ENCODE measurements at places on chromosomes 12 and 14. TPM values are rescaled to one million over a fixed set of nuclear protein-coding genes. Genes with fewer than 3 reads are reported as not detected.
A peak's percentile ranks its signal among the peaks of the same experiment; 100 is the strongest.

The GLRX5 gene
- total RNA-seq, result 22.7 TPM

DNA sequence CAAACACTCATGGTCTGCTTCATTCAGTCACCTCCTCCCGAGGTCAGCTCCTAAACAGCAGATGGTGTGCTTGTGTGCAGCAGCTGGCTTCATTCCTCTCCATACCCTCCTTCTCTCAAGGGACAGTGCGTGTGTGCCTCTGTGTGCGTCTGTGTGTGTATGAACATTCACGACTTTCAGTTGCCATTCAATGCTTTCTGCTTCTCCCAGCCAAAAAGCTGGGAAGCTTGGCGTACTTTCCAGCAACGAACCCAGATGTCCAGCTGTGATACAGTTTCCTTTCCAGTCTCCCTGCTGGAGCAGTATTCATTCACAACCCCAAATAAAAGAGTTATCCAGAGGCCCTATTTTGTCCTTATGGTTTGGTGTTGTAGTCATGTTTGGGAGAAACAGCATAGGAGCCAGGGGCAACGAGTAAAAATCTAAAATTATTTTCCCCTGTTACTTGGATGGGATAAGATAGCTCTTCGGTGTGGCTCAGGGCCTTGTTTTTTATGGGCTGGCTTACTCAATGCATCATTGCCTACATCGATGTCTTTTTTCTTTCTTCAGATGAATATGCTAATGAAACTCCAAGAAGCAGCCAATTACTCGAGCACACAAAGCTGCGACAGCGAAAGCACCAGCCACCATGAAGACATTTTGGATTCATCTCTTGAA, 379.3 kb downstream of the NAV3 start:
- H3K4me1 ChIP-seq, result peaks cover 14% of the 10 kb centered on the region
- H3K27ac ChIP-seq, result peak overlapping the region; percentile 71
- H3K36me3 ChIP-seq, result peaks cover 32% of the 10 kb centered on the region

- peaks cover 4% of the 10 kb centered on the region for H3K27me3 ChIP-seq
- H3K36me3 ChIP-seq, result no peaks in the 10 kb centered on the region
- no peak overlapping the region for H3K27ac ChIP-seq
- no peak overlapping the region for H3K4me3 ChIP-seq
- H3K4me1 ChIP-seq, result no peaks in the 10 kb centered on the region
Observed at GRCh38 chr12:109009766-109010165, 11.1 kb downstream of the SVOP start.

The MTHFD1 gene
- 33.6 TPM for total RNA-seq

The CARMIL3 gene
- not detected for total RNA-seq

DNA sequence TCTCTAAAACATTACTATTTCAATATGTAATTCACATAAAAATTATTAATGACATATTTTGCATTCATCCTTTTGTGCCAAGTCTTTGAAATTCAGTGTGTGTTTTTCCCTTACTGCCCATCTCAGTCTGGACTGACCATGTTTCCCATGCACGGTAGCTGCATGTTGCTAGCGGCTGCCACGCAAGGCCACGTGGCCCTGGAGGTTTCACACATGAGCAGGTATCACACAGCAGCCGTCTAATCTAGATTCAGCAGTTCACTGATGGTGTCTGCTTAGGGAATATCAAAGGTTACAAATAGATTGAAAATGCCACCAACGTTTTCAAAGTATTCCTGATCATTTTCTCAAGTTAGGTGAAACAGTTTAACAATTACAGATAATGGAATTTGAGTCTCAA, 234.8 kb upstream of the FKBP4 start:
- H3K36me3 ChIP-seq, result peaks cover 13% of the 10 kb centered on the region
- no peaks in the 10 kb centered on the region for H3K4me1 ChIP-seq
- H3K4me3 ChIP-seq, result no peak overlapping the region
- H3K27ac ChIP-seq, result no peak overlapping the region
- no peak for DNase-seq
- H3K27me3 ChIP-seq, result no peaks in the 10 kb centered on the region

The ADCY4 gene
- 17.7 TPM for total RNA-seq

DNA sequence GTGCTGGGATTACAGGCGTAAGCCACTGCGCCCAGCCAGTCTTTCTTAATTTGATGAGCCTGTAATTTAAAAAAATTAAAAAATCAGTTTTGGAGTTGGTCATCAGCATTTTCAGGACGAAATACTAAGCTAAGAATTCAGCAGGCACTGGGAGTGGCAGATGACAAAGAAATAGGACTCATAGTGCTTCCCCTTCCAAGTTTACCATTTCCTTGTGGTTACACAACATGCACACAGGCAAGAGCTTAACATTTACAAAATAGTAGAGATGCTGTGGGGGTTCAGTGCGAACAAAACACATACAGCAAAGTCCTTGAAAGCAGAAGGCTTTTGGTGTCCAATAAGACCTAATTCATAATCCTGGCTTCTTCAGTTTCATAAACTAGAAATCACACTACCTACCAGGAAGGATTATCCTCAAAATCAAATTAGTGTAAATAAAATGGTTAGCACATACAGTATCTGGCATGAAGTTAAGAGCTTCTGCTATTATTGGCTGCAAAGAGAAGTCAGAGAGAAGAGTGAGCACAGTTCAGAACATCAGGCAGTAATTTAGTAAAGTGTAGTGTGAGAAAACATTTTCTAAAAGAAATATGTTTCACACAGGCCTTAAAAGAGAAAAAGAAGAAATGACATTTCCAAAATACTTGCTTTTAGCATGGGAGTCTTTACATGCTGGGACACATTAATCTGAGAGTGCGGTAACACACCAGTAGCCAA, 22.2 kb upstream of the KIF21A start:
- no peaks in the 10 kb centered on the region for H3K27me3 ChIP-seq
- no peak for DNase-seq
- no peak overlapping the region for H3K4me3 ChIP-seq
- H3K4me1 ChIP-seq, result no peaks in the 10 kb centered on the region
- H3K27ac ChIP-seq, result no peak overlapping the region

GRCh38 chr12:29050503-29050902, 98.6 kb upstream of the FAR2 start:
- H3K27me3 ChIP-seq, result no peaks in the 10 kb centered on the region
- H3K4me3 ChIP-seq, result no peak overlapping the region
- DNase-seq, result no peak
- H3K4me1 ChIP-seq, result no peaks in the 10 kb centered on the region

The FBLN5 gene
- total RNA-seq, result 27.7 TPM

DNA sequence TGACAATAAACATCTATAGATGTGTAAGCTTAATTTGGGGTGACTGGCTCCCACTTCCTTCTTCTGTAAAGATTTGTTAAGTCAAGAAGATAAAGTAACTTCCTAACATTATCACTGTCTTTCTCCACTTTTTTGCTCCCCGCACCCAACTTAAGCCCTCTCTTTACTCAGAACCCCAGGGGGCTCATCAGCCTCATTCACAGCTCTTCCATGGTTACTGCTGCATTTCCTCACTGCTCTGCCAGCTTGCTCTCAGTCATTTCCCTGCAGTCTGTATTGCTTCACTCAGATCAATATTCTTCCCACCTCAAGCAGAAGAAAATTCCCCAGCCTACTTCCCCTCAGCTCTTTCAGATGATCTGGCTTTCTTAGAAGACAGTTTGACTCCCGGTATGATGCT, 102.0 kb downstream of the PIK3C2G start:
- no peaks in the 10 kb centered on the region for H3K27me3 ChIP-seq
- no peak overlapping the region for H3K4me3 ChIP-seq
- H3K36me3 ChIP-seq, result no peaks in the 10 kb centered on the region
- DNase-seq, result no peak
- no peaks in the 10 kb centered on the region for H3K4me1 ChIP-seq
- no peak overlapping the region for H3K27ac ChIP-seq

GRCh38 chr12:69118516-69118915, 120.9 kb upstream of the CPSF6 start:
- H3K27ac ChIP-seq, result no peak overlapping the region
- no peaks in the 10 kb centered on the region for H3K36me3 ChIP-seq
- no peak for DNase-seq

The FOXG1 gene
- total RNA-seq, result under 0.01 TPM

The ASB2 gene
- 1.1 TPM for total RNA-seq

GRCh38 chr12:8665759-8666158, 3.1 kb upstream of the MFAP5 start:
- H3K27me3 ChIP-seq, result no peaks in the 10 kb centered on the region
- no peak overlapping the region for H3K4me3 ChIP-seq
- peaks cover 5% of the 10 kb centered on the region for H3K4me1 ChIP-seq
- H3K27ac ChIP-seq, result no peak overlapping the region
- no peaks in the 10 kb centered on the region for H3K36me3 ChIP-seq

The C14orf39 gene
- 0.29 TPM for total RNA-seq

The PIANP gene
- total RNA-seq, result not detected

DNA sequence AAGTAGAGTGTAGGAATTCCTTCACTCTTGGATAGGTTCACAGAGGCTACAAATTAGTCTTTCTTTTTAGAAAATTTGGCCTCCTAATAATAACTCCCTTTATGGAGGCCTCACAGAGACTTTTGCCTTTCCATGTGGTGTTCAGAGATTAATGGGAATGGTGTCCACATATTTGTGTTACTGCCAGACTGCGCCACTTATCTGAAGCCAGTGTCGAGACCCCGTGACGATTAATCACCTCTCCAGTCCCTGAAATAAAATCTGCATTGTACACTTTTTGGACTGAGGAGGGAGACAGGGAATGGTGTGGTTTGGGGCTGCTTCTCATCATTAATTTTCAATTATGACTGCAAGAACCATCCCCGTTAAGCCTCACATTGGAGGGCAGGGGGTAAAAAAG, 980.5 kb downstream of the FLRT2 start:
- no peak for DNase-seq
- no peak overlapping the region for H3K27ac ChIP-seq
- H3K4me3 ChIP-seq, result no peak overlapping the region
- no peaks in the 10 kb centered on the region for H3K4me1 ChIP-seq
- no peaks in the 10 kb centered on the region for H3K27me3 ChIP-seq

DNA sequence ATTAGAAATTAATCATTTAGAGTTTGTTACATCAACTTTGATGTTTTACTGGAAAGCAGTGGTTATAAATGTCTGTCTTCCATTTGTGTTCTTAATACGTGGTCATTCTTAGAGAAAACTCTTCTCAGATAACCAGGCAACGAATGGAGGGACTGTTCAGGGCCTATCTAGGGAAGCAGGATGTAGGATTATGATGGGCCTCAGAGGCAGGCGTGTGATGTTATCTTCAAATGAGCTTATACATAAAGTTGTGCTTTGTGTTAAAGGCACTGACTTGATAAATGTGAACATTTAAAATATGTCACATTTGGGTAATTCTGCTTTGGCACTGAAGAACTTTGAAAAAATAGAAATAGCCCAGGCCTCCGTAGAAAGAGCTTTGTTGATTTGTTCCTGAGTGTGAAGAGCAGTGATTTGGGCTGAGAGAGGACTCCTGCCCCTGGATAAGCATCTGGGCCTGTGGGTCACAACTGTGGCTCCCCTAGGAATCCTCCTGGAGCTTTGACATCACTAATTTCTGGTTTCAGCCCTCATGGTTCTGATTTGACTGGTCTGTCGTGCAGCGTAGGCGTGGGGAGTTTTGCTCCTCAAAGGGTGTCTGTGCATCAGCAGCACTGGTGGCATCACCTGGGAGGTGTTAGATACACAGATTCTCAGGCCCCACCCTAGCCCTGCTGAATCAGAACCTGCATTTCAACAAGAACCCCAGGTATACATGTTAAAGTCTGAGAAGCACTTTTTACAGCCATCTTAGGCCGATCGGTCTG, 55.4 kb downstream of the SAMD4A start:
- peak; percentile 49 for DNase-seq
- no peak overlapping the region for H3K4me3 ChIP-seq
- H3K27ac ChIP-seq, result peak overlapping the region; percentile 24
- H3K27me3 ChIP-seq, result no peaks in the 10 kb centered on the region

DNA sequence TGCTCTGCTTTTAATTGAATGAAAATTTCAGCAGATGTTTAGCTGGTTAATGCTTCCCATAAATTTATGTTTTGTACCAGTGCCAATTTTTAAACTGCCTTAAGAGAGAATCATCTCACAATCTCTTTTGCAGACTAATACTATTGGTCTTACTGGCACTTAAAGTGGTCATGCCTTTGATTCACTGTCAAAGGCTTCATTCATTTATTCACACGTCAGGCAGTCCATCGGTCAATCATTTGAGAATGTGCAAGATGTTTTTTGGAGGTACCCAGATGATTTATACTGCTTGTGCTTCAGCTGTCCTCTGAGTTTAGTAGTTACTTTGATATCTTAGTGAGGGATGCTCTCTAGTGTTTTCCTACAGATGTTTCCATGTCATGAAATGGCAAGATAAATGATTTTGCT, 83.4 kb downstream of the NAV3 start:
- H3K27ac ChIP-seq, result no peak overlapping the region
- no peak overlapping the region for H3K4me3 ChIP-seq
- H3K4me1 ChIP-seq, result no peaks in the 10 kb centered on the region

- no peak overlapping the region for H3K27ac ChIP-seq
- no peak for DNase-seq
- H3K27me3 ChIP-seq, result peaks cover 9% of the 10 kb centered on the region
- H3K4me3 ChIP-seq, result no peak overlapping the region
- H3K36me3 ChIP-seq, result no peaks in the 10 kb centered on the region
Observed at GRCh38 chr12:130166306-130166705, 4.0 kb downstream of the FZD10 start.

GRCh38 chr12:4119157-4119761, 154.3 kb upstream of the CCND2 start:
- H3K36me3 ChIP-seq, result no peaks in the 10 kb centered on the region
- no peak overlapping the region for H3K4me3 ChIP-seq
- H3K27me3 ChIP-seq, result peaks cover 3% of the 10 kb centered on the region
- DNase-seq, result peak; percentile 18
- no peak overlapping the region for H3K27ac ChIP-seq

The MIP gene
- not detected for total RNA-seq

DNA sequence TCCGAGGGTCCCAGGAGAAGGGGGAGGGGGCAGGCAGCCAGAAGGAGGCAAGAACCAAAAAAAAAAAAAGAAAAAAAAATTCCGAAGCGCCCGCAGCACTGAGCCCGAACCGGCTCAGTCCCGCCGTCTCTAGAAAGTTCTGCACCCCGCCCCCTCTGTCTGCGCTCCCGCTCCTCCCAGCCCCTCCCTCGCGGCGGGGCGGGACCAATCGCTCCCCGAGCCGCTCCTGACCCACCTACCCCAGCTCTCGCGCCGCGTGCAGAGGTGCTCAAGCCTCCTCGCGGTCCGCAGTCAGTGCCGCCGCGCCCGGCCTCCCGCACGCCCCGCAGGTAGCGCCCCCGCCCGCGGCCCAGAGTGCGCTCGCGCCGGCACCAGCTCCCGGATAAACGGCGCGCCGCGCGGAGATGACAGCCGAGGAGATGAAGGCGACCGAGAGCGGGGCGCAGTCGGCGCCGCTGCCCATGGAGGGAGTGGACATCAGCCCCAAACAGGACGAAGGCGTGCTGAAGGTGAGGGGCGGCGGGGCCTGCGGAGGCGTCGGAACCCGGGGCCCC, at the start of gene FKBP4:
TSS of gene FKBP4 (plus strand) at position 235 of the 554 bp plus-strand sequence. CDS start at position 405, 170 bp downstream.
- DNase-seq, result peak; percentile 100
- peaks cover 12% of the 10 kb centered on the region for H3K4me1 ChIP-seq
- H3K27me3 ChIP-seq, result peaks cover 12% of the 10 kb centered on the region
- H3K4me3 ChIP-seq, result peak within 1 kb of the TSS; percentile 92

- DNase-seq, result peak; percentile 21
- H3K36me3 ChIP-seq, result no peaks in the 10 kb centered on the region
- no peak overlapping the region for H3K27ac ChIP-seq
- no peaks in the 10 kb centered on the region for H3K27me3 ChIP-seq
- H3K4me1 ChIP-seq, result no peaks in the 10 kb centered on the region
Observed at GRCh38 chr12:1509413-1510052, 84.8 kb downstream of the FBXL14 start.

- no peaks in the 10 kb centered on the region for H3K36me3 ChIP-seq
- DNase-seq, result peak; percentile 77
- peak overlapping the region; percentile 59 for H3K27ac ChIP-seq
- H3K4me1 ChIP-seq, result peaks cover 29% of the 10 kb centered on the region
- H3K27me3 ChIP-seq, result peaks cover 16% of the 10 kb centered on the region
Observed at GRCh38 chr12:94172973-94173372, 24.6 kb downstream of the PLXNC1 start.

The SLCO1B3 gene
- total RNA-seq, result not detected
